Naive thymus-derived CD4-positive, alpha-beta T cell (primary cell): ENCODE measurements at places on chromosomes 16 and 17.
A peak's percentile ranks its signal among the peaks of the same experiment; 100 is the strongest.

DNA sequence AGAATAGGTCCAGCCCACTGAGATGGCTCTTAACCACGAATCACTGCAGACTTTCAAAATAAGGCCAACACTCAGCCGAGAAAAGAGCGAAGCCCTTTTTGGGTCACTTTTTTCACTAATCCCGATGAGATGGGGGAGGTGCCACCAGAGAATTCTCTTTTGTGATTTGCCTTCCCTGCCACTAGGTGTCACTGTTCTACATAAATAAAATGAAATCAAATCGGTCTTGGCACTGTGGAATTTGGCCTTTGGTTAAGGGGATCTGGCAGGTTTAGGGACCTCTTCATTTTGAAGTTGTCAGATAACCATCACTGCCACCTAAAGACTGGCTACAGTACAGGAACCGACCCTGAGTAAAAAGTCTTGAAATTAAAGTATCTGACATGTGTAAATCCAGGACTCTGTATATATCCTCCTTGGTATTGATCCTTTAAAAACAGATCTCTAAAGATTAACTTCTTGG, 147.0 kb downstream of the HS3ST4 start:
- peak; percentile 30 for DNase-seq
- no peak overlapping the region for H3K4me3 ChIP-seq
- no peaks in the 10 kb centered on the region for H3K27me3 ChIP-seq
- no peak overlapping the region for H3K27ac ChIP-seq

- H3K36me3 ChIP-seq = no peaks in the 10 kb centered on the region
- no peak overlapping the region for H3K4me3 ChIP-seq
- no peak for DNase-seq
Measured at GRCh38 chr17:16880121-16880842, 91.6 kb downstream of the TNFRSF13B start.

- no peak for DNase-seq
- no peak overlapping the region for H3K4me3 ChIP-seq
- H3K4me1 ChIP-seq = no peaks in the 10 kb centered on the region
- H3K27me3 ChIP-seq = no peaks in the 10 kb centered on the region
- no peaks in the 10 kb centered on the region for H3K36me3 ChIP-seq
- H3K27ac ChIP-seq = no peak overlapping the region
Measured at GRCh38 chr17:36152639-36153120, 23.8 kb downstream of the TBC1D3B start.

- H3K36me3 ChIP-seq = no peaks in the 10 kb centered on the region
- no peaks in the 10 kb centered on the region for H3K27me3 ChIP-seq
- DNase-seq = no peak
- H3K4me1 ChIP-seq = peaks cover 12% of the 10 kb centered on the region
Measured at GRCh38 chr16:67538666-67539101, 10.1 kb downstream of the RIPOR1 start.

DNA sequence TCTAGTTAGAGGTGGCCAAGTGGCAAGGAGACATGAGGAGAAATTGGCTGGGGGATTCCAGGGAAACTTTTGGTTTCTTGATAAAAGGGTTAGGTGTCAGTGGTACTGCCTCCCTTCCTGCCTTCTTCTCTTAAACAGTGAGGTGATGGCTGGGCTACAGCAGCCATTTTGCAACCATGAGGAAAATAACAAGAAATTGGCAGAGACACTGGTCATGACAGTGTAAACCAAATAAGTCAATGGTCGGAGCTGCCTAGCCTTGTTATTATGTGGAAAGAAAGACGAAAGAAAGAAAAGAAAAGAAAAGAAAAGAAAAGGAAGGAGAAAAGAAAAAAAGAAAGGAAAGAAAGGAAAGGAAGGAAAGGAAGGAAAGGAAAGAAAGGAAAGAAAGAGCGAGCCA, 63.9 kb downstream of the CPPED1 start:
- H3K4me1 ChIP-seq = no peaks in the 10 kb centered on the region
- H3K27me3 ChIP-seq = no peaks in the 10 kb centered on the region
- H3K4me3 ChIP-seq = no peak overlapping the region
- DNase-seq = no peak

DNA sequence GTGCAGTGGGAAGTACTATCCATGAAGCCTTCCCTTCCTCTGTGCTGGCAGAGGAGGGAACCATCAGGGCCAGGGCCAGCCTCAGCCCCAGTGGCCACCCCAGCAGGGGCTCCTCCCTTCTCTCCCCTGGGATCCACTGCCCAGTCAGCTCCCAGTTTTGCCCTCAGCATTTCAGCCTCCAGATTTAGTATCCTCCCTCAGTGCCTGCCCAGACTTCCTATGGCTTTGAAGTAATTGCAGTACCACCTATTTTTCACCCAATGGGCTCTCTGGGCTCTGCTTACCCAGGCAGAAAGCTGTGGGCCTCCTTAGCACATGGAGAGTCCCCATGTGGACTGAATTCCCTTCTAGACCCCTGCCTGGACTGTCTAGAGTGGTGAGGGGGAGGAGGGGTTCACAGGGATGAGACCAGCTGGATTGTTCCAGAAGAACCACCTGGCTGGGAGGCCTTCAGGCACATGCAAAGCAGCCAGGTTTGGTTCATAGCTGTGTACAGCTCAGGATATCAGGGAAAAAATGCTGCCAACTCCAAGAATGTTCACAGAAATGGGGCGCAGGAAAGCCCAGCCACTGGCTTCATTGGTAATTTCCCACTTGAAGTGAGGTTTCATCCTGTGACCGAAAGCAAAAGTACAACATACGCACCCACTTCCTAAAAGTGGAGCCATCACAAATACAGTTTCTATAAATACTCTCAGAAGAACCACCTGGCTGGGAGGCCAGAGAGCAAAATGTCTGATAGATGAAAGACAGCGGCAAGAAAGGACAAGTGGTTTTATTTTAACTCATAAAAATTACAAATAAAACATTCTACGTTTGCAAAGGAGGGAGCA, 15.2 kb upstream of the HERPUD1 start:
- no peak for DNase-seq
- H3K27me3 ChIP-seq = no peaks in the 10 kb centered on the region
- peak overlapping the region; percentile 15 for H3K4me3 ChIP-seq
- H3K36me3 ChIP-seq = no peaks in the 10 kb centered on the region

- H3K36me3 ChIP-seq = peaks cover 33% of the 10 kb centered on the region
- peak overlapping the region; percentile 96 for H3K27ac ChIP-seq
- no peaks in the 10 kb centered on the region for H3K27me3 ChIP-seq
- peak; percentile 100 for DNase-seq
- H3K4me1 ChIP-seq = peaks cover 31% of the 10 kb centered on the region
Measured at GRCh38 chr17:7572588-7573323, 6.7 kb upstream of the CD68 start.

DNA sequence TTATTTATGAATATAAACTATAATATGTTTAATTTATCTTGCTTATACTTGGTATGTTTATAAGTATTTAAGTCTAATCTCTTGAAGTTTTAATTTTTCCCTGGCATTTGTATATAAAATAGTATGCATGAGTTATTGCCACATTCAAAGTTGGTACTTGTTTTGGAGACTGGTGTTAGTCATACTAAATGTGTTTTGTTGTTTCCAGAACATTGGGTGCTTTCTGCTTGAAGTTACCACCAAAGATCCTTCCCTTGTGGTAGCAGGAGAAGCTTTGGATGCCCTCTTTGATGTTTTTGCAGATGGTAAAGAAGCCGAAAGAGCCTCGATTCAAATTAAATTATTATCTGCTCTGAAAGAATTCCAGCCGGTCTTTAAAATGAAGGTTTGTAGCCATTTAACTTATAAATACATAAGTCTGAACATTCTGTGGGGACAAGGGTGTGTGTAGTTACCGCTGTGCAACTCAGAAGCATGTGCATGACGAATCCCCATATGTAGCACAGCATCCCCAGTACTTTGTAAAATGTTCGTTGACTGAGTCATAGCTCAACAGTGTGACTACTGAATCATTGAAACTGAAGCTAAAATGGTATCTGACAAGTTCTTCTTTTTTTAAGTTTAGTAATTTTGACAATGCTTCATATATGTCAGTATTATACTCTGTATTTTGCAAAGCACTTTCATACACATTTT, 36.4 kb downstream of the HEATR3 start:
- no peak overlapping the region for H3K4me3 ChIP-seq
- no peaks in the 10 kb centered on the region for H3K27me3 ChIP-seq
- H3K4me1 ChIP-seq = no peaks in the 10 kb centered on the region
- no peak for DNase-seq
- H3K27ac ChIP-seq = no peak overlapping the region

DNA sequence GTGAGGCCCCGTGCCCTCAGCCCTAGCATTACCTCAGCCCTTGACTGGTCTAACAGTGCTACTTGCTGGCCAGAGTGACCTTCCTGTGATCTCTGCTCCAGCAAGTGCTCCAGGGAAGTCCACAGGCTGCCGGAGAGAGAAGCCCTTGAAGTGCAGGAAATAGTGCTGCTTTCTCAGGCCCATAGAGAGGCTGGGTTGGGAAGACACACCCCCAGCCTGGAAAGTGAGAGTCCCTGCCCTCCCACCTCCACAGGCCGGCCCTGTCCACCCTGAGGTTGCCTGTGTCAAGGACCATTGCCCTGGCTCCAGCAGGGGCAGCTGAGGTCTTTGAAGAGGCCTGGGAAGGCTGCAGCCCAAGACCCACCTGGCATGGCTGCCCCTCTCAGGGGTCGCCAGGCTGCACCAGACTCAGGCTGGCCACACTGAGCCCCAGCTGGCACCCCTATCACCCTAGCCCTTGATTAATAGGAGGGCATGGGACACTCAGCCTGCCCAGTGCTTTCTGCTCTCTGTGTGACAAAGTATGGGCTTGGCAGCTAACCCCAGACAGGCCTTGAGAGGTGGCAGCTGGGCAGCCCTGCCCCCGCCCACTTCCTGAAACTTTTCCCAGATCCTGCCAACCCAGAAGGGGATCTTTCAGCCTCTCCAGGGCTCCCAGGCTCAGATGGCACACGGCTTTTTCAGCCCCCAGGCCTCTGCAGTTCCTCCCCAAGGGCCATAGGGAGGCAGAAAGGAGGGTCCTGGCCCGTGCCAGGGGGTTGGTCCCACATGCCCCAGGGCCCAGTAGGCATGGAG, 21.7 kb downstream of the ATP6V0D1 start:
- no peaks in the 10 kb centered on the region for H3K27me3 ChIP-seq
- no peaks in the 10 kb centered on the region for H3K36me3 ChIP-seq
- H3K27ac ChIP-seq = no peak overlapping the region

- no peak overlapping the region for H3K27ac ChIP-seq
- H3K27me3 ChIP-seq = no peaks in the 10 kb centered on the region
- no peak for DNase-seq
- no peaks in the 10 kb centered on the region for H3K36me3 ChIP-seq
- no peaks in the 10 kb centered on the region for H3K4me1 ChIP-seq
- no peak overlapping the region for H3K4me3 ChIP-seq
Measured at GRCh38 chr17:16460796-16461605, 31.0 kb downstream of the LRRC75A start.

DNA sequence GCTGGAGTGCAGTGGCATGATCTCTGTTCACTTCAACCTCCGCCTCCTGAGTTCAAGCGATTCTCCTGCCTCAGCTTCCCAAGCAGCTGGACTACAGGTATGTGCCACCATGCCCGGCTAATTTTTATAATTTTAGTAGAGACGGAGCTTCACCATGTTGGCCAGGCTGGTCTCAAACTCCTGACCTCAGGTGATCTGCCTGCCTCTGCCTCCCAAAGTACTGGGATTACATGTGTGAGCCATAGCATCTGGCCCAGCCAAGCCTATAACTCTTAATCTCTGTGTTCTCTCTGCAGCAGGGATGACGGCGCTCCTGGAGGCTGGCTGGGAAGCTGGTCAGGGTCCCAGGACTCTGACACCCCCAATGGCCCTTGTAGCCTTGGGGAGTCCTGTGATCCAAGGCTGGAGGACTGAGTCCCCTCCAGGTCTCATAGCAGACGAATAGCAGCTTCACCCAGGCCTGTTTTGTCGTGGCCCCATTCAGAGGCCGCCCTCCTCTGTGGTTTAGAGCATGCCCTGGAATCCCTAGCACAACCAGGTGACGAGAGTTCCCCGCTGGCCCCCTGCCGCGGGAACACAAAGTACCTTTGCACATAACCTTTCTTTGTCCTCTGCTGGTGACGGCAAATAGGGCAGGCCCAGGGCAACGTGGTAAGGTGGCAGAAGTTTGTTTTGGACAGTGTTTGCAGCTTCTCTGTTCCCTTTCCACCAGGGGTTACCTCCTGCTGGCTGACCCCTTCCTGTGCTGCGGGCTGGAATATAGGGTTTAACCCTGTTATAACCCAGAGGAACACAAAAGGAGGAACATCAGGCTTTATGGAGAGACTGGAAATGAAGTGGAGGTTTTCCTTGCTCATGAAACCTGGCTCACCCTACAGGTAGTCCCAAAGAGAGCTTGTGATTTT, 43.0 kb upstream of the TOB1 start:
- no peak overlapping the region for H3K4me3 ChIP-seq
- DNase-seq = peak; percentile 70
- no peaks in the 10 kb centered on the region for H3K36me3 ChIP-seq
- peak overlapping the region; percentile 75 for H3K27ac ChIP-seq
- peaks cover 66% of the 10 kb centered on the region for H3K4me1 ChIP-seq

DNA sequence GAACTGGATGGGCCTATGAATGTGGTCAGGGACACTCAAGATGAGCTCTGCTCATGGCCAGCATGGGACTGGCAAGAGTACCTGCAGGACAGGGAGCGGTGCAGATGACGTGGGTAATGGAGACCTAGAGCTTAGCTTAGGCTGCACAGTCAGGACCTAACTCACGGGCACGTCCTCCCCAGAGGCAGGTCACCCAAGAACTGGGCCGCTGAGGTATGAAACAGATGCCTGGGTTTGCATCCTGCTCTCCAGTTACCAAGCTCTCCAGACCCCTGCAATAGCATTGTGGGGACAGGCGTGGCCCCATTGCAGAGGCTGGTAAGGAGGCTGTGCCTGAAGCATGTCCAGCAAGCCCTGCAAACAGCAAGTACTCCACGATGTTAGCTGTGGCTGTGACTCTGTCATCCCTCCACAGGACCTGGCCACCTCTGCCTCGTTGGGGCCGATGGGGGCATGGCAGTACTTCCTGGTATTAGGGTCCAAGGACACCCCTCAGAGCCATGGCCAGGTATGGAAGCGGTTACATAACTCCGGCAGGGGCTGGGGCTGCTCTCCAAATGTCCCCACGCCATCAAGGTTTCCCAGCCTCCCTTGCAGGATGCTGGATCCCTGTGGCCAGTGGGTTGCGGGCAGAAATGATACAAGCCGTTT, 37.5 kb upstream of the RBFOX3 start:
- no peak overlapping the region for H3K4me3 ChIP-seq
- no peaks in the 10 kb centered on the region for H3K27me3 ChIP-seq
- no peak for DNase-seq
- no peaks in the 10 kb centered on the region for H3K36me3 ChIP-seq
- no peaks in the 10 kb centered on the region for H3K4me1 ChIP-seq

GRCh38 chr17:64783556-64784352, 121.6 kb upstream of the SMURF2 start:
- DNase-seq = no peak
- no peak overlapping the region for H3K27ac ChIP-seq
- no peaks in the 10 kb centered on the region for H3K27me3 ChIP-seq
- H3K4me1 ChIP-seq = peaks cover 19% of the 10 kb centered on the region
- H3K36me3 ChIP-seq = no peaks in the 10 kb centered on the region

GRCh38 chr17:63458478-63458877, 12.4 kb upstream of the CYB561 start:
- H3K36me3 ChIP-seq = no peaks in the 10 kb centered on the region
- H3K4me1 ChIP-seq = no peaks in the 10 kb centered on the region
- no peak overlapping the region for H3K4me3 ChIP-seq
- H3K27me3 ChIP-seq = no peaks in the 10 kb centered on the region
- no peak for DNase-seq
- H3K27ac ChIP-seq = no peak overlapping the region
